Right renal cortex interstitium (tissue), 3 donors: ENCODE measurements at places on chromosomes 12 and 14. TPM values are rescaled to one million over a fixed set of nuclear protein-coding genes. Genes with fewer than 3 reads are reported as not detected.

MYRFL gene
- 1.1 TPM for polyA plus RNA-seq

PLEK2 gene
- 1.9 TPM for polyA plus RNA-seq

PMCH gene
- 0.58 TPM for polyA plus RNA-seq

DIO2 gene
- 0.76 TPM for polyA plus RNA-seq

- DNase-seq: no peak
These were observed 115.1 kb upstream of the PCED1B start for GRCh38 chr12:46963977-46964971.

DNA sequence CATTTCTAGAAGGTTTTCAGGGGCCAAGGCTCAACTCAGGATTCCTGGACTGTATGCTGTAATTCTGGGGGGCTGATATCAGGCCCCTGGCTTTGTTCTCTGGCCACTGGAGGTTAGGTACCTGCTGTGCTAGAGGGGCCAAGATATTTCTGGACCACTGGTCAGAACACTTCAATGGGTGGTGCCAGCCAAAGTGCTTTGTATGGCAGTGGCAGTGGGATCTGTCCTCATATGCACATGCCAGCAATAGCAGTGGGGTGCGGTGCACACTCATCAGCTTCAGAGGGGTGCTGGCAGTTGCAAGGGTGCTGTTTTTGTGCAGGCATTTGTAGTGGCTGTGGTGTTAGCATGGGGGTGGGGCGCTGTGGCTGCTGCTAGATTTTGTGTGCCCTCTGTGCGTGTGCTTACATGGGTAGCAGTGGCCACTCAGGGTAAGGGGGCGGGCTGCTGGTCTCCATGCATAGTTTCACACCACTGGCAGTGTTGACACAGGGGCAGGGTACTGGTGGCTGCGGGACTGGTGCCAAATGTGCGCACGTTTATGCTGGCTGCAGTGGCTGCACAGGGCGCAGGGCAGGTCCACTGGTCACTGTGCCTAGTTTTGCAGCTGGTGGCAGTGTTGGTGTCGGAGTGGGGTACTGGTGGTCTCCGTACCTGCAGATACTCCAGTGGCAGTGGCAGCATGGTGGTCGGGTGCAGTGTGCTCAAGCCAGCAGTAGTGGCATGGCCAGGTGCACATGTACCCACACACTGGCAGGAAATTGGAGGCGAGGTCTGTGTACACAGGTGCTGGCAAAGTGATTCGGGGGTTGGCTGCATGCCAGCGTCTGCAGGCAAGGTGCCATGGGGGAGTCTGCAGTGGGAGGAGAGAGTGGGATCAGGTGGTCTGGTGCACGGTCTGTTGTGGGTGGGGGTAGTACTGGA is 12.6 kb downstream of the NOPCHAP1 start:
- DNase-seq: no peak

DNA sequence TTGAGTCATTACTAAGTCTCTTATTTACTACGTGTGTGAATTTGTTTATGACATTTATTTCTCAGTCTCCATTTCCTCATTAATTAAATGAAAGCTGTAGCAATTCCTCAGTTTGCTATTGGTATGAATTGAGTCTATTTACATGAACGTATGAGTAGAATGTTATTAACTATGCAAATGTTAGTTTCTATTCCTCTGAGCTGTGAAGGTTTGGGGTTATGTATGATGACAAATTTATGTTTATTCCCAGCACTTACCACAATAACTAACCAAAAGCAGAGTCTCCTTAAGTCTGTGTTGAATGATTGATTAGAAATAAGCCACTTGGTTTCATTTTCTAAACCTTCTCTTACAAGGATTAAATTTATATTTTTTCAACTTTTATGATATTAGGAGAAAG is 1340.9 kb downstream of the FSCB start:
- no peak for DNase-seq

DNA sequence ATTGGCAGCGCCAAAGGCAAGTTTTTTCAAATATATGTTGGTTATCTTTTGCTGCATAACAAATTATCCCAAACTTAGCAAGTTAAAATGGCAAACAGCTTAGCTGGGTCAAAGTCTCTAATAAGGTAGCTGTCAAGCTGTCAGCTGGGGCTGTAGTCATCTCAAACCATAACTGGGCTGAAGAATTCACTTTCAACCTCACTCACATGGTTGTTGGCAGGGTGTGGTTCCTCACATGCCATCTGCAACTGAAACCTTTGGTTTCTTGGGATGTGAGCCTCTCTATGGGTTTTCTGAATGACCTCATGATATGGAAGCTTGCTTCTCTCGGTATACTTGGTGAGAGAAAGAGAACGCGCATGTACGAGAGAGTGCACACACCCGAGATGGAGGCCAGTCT is 125.4 kb downstream of the LRIG3 start:
- no peak for DNase-seq

DNA sequence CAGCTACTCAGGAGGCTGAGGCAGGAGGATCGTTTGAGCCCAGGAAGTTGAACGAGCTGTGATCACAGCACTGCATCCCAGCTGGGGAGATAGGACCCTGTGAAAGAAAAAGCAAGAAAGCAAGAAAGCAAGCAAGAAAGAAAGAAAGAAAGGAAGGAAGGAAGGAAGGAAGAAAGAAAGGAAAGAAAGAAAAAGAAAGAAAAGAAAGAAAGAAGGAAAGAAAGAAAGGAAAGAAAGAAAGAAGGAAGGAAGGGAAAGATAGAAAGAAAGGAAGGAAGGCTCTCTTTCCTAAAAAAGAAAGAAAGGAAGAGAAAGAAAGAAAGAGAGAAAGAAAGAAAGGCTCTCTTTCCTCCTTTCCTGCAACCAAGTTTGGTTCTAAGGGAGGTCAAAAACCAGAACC is 380.3 kb downstream of the PCNX1 start:
- DNase-seq: no peak

GRCh38 chr12:17588968-17589367 is 501.0 kb downstream of the RERGL start:
- DNase-seq: no peak
